ENCODE measurements at places on chromosomes 4 and X.

DNA sequence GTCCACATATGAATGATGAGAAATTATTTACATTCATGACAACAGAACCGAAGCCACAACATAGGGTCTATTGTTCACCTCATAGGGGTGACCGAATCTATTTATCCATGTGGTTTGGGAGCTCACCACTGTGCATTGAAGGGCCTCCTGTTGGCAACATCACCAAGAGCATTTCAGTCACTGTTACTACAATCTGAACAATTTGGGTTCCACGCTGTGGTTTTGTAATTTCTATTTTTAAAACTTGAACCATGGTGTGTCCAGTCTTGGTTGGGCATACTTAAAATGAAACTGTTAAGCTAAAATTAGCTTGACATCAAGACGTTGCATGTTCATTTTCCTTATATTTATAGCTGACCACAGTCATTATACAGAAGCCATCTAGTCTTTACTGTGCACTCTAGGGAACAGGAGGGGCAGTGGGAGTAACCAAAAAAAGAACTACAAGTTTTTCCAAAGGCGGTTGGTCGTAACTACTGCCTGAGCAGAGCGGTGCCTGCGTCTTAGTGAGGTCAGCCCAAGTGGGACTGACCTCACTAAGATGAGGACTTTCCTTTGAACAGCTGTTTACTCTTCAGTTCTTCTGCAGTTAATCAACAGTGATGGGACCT lies 192.1 kb downstream of the SPRY1 start:
- peak; percentile 57 for DNase-seq

DNA sequence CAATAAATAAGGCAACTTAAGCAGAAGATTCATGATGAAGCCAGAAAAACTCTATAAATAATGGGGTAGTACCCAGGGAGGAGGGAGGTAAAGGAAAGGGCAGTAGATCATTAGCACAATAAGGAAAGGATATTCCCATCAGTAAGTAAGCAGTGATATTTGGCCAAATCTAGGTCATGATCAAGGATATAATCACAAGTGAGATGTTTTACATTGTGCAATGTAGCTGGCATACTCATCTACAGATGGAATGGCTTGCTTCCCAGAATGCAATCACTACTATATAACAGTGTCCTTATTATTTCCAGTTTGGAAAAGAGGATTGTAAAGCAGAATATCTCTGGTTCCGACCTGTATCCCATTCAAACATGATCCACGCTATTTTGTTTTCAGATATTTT lies 483.4 kb downstream of the RPA4 start:
- peak; percentile 76 for DNase-seq

DNA sequence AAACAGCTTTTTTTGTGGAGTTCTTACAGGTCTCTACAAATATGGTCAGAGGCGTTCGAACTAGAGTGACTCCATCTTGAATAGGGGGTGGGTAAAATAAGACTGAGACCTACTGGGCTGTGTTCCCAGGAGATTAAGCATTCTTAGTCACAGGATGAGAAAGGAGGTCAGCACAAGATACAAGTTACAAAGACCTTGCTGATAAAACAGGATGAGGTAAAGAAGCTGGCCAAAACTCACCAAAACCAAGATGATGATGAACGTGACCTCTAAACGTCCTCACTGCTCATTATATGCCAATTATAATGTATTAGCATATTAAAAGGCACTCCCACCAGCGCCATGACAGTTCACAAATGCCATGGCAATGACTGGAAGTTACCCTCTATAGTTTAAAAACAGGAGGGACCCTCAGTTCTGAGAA lies 42.8 kb upstream of the SPP1 start:
- no peak for DNase-seq

DNA sequence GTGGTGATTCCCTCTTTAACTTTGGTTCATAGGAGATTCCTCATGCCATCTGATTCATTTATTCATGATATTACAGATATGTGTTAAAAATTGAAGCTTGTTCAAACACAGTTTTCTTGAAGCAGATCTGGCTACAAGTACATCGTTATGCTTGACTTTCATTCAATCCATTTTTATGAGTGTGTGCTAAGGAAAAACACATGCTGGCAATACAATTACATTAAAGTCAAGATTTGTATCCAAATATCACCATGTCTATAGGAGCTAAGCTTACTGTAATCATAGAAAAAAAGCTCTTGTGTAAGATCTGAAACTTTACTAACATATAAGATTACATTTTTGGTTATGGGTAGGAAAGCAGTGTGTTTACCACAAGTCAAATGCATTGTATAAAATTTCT lies 151.8 kb upstream of the FAT1 start:
- no peak for DNase-seq

DNA sequence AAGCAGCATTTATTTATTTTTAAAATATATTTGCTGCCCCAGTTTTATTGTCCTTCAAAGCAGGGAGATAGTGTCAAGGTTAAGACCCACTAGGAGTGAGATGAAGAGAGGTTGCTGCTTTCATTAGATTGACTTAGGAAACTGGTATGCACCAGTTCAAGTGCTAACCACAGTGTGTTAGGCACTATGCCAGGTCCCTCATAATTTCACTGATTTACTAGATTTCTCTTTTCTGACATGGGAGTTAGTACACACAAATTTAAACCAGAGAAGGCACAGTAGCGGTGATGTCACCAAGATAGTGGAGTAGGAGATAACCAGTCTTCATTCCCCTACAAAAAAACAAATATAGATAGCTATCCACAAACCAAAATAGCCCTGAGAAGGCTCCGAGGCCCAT lies 14.3 kb downstream of the RRAGB start:
- DNase-seq, result no peak

DNA sequence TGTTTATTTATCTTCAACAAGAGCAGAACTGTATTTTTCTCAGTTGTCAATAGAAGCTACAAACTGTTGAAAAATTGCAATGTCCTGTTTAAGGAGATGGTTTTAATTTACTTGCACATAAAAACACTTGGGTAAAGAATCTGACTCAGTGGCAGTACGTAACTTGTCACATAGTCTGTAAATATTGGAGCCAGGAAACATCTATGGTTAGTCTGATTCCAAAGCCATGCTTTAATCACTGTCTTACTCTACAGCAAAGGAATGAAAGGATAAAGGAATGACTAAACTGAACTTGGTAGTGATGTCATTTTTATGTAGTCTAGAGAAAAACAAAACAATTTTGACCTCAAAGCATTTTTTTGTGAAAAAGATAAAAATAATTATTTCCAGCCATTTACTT lies 537.2 kb downstream of the STIM2 start:
- DNase-seq, result peak; percentile 87

GRCh38 chrX:16063921-16064320 lies 59.4 kb upstream of the GRPR start:
- no peak for DNase-seq

- DNase-seq, result no peak
Measured at GRCh38 chr4:155228713-155229112, 20.3 kb downstream of the NPY2R start.
